ENCODE measurements at places on chromosomes 3 and 15. TPM values are rescaled to one million over a fixed set of nuclear protein-coding genes. Genes with fewer than 3 reads are reported as not detected.

Gene TPM1
- polyA plus RNA-seq: 6,078 TPM

Gene CHCHD6
- polyA plus RNA-seq: 7.9 TPM

DNA sequence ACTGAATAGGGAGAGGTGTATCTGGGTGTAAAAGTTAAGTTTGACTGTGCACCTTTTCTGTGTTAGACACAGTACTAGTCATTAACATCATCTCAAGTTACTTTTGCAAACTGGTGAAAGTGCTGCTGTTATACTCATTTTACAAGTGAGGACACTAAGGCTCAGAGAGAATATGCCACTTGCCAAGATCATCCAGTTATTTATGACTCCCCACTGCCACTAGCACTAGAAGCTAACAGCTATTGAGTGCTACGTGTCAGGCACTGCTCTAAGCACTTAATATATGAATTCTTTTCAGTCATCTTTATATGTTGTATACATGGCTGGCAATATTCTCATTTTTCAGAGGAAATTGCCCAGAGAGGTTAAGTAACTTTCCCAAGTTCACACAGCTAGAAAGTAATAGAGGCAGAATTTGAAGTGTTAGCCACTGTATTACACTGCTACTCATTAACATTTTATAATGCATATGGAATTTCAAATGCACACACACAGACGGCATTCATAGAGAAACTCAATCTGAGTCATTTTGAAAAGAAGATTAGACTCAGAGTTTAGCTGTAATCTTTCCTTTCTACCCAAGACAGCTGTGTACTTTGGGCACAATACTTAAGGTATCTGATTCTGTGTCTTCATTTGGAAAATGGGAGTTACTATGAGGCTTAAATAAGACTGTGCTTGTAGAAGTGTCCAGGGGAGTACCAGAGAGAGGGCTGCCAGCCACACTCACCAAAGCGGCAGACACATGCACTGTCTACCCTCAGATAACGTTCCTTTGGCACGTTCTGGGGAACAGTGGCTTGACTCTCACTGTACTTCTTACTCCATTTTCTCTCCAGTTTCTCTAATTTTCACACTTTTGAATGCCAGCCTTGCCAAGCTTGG is 1.3 kb upstream of the MASP1 start:
- DNase-seq: no peak

Gene ECE2
- polyA plus RNA-seq: not detected

- DNase-seq: no peak
Observed at GRCh38 chr15:59199626-59200465, 6.8 kb upstream of the LDHAL6B start.

Gene LRRC2
- 5.2 TPM for polyA plus RNA-seq

Gene C3orf18
- polyA plus RNA-seq: 19.8 TPM

GRCh38 chr15:55649058-55649423 is 60.9 kb upstream of the PYGO1 start:
- DNase-seq: no peak

Gene HYAL1
- 1.7 TPM for polyA plus RNA-seq

Gene FRG2C
- not detected for polyA plus RNA-seq

Gene WDR72
- 0.25 TPM for polyA plus RNA-seq

DNA sequence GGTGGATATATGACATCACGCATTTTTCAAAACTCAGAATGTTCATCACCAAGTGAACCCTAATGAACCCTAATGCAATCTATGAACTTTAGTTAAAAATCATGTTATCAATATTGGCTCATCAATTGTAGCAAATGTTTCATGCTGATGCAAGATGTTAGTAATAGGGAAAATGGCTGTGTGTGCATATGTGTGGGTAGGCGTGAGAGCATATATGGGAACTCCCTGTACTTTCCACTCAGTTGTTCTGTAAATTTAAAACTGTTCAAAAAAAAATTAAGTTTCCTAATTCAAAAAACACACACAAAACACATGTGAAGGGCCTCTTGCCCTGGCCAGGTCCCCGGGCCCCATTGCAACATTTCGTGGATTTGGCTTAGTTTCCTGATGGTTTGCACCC is 89.7 kb upstream of the PROK2 start:
- no peak for DNase-seq

- DNase-seq: no peak
Observed at GRCh38 chr3:133376810-133377209, 23.0 kb upstream of the BFSP2 start.

Gene PP2D1
- 0.39 TPM for polyA plus RNA-seq

Gene CTXN2
- not detected for polyA plus RNA-seq

DNA sequence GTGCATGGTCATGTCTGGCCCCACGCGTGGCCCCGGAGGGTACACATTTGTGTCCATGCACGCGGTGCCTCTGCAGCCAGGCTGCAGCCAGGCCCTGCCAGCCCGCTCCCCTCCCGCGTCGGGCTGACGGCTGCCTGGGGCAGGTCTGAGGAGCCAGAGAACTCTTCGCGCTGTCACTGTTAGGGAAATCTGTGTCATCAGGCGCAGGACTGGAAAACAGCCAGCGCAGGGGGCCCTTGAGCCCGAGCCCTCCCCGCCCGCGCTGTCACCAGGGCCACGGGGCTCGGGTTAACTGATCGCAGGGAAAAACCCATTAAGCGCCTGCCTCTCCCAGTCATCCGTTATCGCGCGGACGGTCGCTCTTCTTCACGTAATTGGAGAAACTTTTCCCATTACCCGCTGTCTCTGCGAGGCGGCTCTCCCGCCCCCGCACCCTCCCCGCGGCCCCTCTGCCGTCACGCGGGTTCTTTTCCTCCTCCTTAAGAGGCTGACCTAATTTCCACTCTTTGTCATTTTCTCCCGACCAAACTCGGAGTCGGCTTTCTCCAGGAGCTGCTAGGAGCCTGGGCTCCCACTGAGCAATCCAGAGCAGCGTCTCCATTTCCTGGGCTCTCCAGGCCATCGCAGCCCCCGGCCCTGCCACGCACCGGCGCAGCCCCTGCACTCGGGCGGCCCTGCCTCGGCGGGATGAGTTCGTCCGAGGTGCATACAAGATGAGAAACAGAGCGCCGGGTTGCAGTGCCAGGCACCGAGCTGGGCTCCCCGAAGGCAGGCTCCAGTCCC is 57.5 kb upstream of the PRR23E start:
- peak; percentile 20 for DNase-seq

- DNase-seq: no peak
Observed at GRCh38 chr3:39276746-39277145, 3.1 kb downstream of the CX3CR1 start.

Gene ANKRD34C
- polyA plus RNA-seq: not detected

Gene MAGEF1
- polyA plus RNA-seq: 74.6 TPM

- no peak for DNase-seq
Observed at GRCh38 chr3:156957715-156958114, 131.6 kb downstream of the LEKR1 start.

GRCh38 chr15:76339305-76340197 is 3.0 kb downstream of the ISL2 start:
- DNase-seq: no peak

Gene P2RY1
- 4.8 TPM for polyA plus RNA-seq

GRCh38 chr3:129485721-129486663 is 42.4 kb upstream of the RHO start:
- DNase-seq: peak; percentile 20

Gene PIGB
- 7.3 TPM for polyA plus RNA-seq

DNA sequence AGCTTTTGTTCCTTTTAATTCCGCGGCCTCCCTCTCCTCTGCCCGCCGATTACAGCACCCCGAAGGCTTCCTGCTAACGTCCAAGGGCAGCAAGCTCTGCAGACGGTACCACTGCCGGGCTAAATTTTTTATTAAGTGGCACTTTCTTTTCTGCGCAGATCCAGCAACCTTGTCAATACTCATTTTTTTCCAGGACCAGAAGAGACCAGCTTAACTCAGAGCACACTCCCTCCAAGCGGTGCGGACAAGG is 542 bp upstream of the MEIS2 start:
- no peak for DNase-seq

- DNase-seq: no peak
Observed at GRCh38 chr3:74592359-74592758, 22.1 kb downstream of the CNTN3 start.

GRCh38 chr3:60403866-60404265 is 847.4 kb downstream of the FHIT start:
- DNase-seq: no peak

Gene MESP2
- 0.35 TPM for polyA plus RNA-seq

- no peak for DNase-seq
Observed at GRCh38 chr3:107271787-107272387, 105.4 kb upstream of the CCDC54 start.

- DNase-seq: no peak
Observed at GRCh38 chr3:42819351-42819965, 10.2 kb downstream of the ACKR2 start.

- DNase-seq: no peak
Observed at GRCh38 chr15:33027306-33028035, 167.0 kb downstream of the FMN1 start.

Gene RLBP1
- 0.28 TPM for polyA plus RNA-seq
